Aortic smooth muscle cell (primary cell): ENCODE measurements at places on chromosomes 1 and 21. TPM values are rescaled to one million over a fixed set of nuclear protein-coding genes. Genes with fewer than 3 reads are reported as not detected.

The TXNDC12 gene
- total RNA-seq, result 22.5 and 22.9 TPM in 2 replicates

The PRAMEF15 gene
- total RNA-seq, result not detected in 2 replicates

The LRRIQ3 gene
- total RNA-seq, result 0.26 and 0.68 TPM in 2 replicates

The LRRN2 gene
- not detected in 2 replicates for total RNA-seq

The CR1L gene
- not detected in 2 replicates for total RNA-seq

The VPS13D gene
- total RNA-seq, result 28.1 and 31.0 TPM in 2 replicates

The ZNF648 gene
- total RNA-seq, result not detected in 2 replicates

The PTPN22 gene
- 0.50 and 1.1 TPM in 2 replicates for total RNA-seq

The GJA5 gene
- 0.31 and 1.5 TPM in 2 replicates for total RNA-seq

The SPRR1A gene
- total RNA-seq, result not detected in 2 replicates

The TCP10L gene
- total RNA-seq, result 0.25 and 0.26 TPM in 2 replicates

The DRAXIN gene
- 0.50 and 0.53 TPM in 2 replicates for total RNA-seq

The TRIM46 gene
- 3.6 and 4.2 TPM in 2 replicates for total RNA-seq

The AKR1A1 gene
- 174 and 209 TPM in 2 replicates for total RNA-seq
